Spinal cord (tissue), 10 donors: ENCODE measurements at places on chromosomes 7 and 10.

- DNase-seq, result no peak
Observed at GRCh38 chr7:156603629-156604028, 36.9 kb upstream of the RNF32 start.

DNA sequence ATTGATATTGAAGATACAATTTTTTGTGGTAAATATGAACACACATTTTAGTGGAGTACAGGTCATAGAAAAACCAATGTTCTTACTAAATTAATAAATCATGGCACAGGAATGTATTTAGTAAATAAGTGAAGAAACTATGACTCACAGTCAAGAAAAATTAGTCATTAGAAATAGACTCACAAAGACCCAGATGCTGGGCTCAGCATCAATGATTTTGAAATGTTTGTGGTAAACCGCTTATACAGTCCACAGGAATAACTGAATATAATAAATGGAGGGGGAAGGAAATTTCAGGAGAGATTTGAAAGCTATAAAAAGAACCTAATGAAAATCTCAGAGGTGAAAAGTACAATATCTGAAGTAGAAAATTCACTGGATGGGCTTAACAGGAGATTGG, 138.3 kb upstream of the ADCY1 start:
- no peak for DNase-seq

- no peak for DNase-seq
Observed at GRCh38 chr10:133056651-133057178, 31.0 kb upstream of the ADGRA1 start.

DNA sequence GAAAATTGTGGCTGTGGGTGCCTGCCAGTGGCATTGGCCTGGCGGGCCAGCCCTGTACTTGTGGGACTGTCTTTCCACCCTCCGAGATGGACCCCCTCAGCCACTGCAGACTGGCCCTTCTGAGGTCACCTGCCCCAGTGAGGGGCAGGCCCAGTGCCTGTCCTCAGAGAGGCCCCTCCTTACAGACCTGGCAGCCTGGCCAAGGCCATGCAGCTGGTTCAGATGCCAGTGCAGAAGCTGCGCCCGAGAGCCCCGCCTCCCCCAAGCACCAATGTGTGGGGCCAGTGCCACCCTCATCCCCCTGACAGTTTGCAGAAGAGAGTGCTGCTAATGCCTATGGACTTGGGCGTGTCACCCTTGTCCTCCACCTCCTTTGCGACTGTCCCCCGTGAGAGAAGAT, 10.0 kb downstream of the ZNF316 start:
- no peak for DNase-seq

DNA sequence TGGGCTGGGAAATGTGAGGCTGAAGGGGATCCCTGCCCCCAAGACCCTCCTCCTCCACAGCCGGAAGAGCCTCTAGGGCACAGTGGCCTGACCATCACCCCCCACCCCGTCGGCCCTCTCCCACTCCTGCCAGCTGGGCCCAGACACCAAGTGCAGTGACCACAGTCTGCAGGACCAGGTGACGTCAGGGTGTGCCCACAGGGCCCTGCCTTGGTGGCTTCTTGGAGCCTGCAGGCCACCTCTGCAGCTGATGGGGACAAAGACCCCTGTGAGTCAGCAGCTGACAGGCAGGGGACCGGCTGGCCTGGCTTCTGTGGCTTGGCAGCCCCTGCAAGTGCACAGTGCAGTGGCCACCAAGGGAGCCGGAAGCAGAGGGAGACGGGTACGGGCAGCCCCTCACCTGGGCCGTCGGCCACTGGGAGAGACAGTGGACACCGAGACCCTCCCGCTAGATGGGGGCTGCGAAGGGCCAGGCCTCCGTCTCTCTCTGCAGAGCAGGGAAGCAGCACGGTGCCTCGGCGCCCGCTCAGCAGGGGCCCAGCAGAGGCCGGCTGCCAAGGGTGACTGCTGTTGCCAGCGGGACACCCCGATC, 274.6 kb downstream of the ELFN1 start:
- DNase-seq, result no peak

DNA sequence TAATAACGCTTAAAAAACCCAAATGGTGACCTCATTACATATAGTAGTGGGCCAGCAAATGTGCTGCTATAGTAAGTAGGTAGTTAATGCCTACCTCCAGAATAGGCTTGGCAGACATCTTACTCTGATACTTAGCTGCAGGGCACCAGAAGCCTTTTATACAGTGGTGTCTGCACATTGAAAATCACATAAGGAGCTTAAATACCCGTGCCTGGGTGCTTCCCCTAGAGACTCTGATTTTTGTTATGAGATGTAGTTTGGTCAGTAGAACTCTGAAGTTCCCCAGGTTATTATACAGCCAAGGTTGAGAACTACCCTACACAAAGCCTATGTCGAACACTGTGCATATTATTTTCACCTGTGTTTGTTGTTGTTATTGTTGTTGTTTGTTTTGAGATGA, 47.2 kb downstream of the ANKIB1 start:
- DNase-seq, result no peak

GRCh38 chr7:102279537-102280400, 6.9 kb upstream of the SH2B2 start:
- peak; percentile 52 for DNase-seq

DNA sequence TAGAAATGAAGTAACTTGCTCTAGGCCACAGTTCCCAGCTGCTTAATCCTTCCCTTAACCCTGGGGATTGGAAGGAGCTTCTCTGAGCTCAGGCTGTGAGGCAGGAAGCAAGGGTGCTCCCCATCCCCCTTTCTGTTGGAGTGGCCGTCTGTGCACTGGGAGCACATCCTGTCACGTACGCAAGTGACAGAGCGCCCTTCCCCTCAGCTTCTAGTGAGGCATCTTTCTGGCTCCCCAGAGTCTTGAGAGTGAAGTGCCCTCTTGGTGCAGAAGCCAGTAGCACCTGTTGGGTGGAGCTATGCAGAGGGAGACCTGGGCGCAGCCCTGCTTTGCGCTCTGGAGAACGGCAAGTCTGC, 47.8 kb downstream of the SHH start:
- DNase-seq, result no peak

GRCh38 chr7:17304926-17305325, 6.5 kb downstream of the AHR start:
- DNase-seq, result no peak

- DNase-seq, result no peak
Observed at GRCh38 chr10:68434657-68435056, 27.6 kb upstream of the RUFY2 start.

GRCh38 chr10:101766753-101767599, 8.9 kb downstream of the FGF8 start:
- DNase-seq, result no peak

- DNase-seq, result no peak
Observed at GRCh38 chr7:80847027-80847426, 71.8 kb downstream of the SEMA3C start.

DNA sequence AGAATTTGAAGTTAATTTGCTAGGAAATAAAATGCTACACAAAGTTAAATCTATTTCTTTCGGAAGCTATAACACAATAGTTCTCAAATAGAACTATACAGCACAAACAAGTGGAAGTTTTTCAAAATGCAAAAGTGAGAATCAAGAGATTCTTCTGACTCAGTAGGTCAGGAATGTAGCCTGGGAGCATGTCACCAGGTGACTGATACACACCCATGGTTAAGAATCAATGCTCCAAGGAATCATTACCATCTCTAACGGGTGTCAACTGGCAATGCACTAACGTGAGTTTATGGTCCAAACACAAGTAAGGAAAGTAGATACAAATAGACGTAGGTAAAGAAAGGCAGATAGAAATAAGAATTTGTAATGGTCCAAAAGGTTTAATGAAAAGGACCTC, 170.5 kb downstream of the SRPK2 start:
- no peak for DNase-seq

DNA sequence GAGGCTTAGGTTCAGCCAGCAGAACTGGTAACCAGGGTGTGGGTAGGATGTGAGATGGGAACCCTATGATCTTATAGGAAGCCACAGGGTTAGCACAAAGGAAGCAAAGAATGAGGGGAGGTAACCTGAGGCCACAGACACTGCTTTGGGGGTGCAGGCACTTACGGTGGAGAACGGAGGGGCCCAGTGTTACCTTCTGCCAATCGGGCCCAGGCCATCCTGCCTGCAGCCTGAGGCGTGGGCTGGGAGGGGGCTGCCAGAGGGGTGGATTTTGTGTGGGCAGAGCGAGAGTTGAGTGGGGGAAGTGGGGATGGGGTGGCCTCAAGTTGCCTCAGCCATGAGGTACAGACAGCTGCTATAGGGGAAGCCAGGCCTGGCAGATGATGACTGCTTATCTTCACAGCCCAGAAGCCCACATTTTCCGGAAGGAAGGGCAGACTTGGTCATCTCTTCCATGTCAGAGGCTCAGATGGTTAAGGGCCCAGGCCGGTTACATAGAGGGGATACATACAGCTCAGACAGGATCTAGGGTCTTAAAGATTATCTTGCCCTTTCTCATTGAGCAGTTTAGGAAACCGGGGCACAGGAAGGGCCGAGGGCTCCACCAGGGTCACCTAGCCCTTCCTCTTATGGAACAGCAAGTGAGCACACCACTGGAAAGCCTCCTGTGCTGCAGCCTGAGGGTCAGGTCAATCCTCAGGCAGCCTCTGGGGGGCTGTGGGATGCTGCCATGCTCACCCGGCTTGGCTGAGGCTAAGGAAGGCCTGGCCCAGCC, 24.4 kb upstream of the VSIR start:
- no peak for DNase-seq

- no peak for DNase-seq
Observed at GRCh38 chr7:100446040-100446439, 9.7 kb upstream of the PPP1R35 start.

DNA sequence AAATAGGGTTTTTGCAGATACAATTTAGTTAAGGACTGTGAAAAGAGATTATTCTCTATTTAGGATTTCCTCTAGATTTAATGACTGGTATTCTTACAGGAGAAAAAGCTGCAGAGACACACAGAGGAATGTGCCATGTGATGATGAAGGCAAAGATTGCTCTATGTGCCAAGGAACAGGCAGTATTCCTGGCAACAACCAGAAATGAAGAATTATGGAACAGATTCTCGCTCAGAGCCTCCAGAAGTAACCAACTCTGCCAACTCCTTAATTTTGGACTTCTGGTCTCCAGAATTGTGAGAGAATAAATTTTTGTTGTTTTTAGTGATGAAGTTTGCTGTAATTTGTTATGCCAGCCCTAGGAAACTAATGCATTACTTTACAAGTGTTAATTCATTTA, 307.6 kb upstream of the SEMA3A start:
- DNase-seq, result no peak

GRCh38 chr7:134686786-134687185, 40.1 kb downstream of the BPGM start:
- DNase-seq, result no peak

GRCh38 chr7:111147708-111148533, 57.0 kb downstream of the LRRN3 start:
- DNase-seq, result no peak

GRCh38 chr7:17236171-17236570, 62.3 kb upstream of the AHR start:
- no peak for DNase-seq

GRCh38 chr10:124742413-124743190, 1.6 kb downstream of the FAM53B start:
- peak; percentile 90 for DNase-seq

GRCh38 chr10:18377898-18378297, 237.7 kb downstream of the CACNB2 start:
- no peak for DNase-seq

DNA sequence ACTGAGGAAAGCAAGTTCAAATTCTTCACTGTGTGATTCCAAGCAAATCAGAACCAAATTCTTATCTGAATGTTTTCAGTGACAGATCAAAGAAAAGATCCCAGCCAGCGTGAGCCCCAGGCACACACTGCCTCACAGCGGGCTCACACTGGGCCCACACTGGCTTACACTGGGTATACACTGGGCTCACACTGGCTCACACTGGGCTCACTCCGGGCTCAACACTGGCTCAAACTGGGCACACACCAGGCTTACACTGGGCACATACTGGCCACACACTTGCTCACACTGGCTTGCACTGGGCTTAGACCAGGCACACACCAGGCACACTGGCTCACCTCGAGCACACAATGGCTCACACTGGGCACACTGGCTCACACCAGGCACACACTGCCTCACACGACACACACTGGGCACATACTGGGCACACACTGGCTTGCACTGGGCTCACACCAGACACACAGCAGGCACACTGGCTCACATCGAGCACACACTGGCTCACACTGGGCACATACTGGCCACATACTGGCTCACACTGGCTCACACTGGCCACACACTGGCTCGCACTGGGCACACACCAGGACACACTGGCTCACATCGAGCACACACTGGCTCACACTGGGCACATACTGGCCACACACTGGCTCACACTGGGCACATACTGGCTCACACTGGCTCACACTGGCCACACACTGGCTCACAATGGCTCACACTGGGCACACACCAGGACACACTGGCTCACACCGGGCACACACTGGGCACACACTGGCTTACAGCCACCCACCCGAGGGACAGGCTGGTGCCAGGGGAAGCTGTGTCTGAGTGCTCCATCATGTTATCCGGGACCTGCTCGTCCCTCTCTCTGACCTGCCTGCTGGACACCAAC, 156.3 kb downstream of the PTPRN2 start:
- no peak for DNase-seq
